Stimulated activated CD4-positive, alpha-beta T cell treated with anti-CD3 and anti-CD28 coated beads, Interleukin-12 subunit alpha, Interleukin-12 subunit beta, amount 100 ng/mL, for 48 hours (primary cell): ENCODE measurements at places on chromosomes 13 and 19.

DNA sequence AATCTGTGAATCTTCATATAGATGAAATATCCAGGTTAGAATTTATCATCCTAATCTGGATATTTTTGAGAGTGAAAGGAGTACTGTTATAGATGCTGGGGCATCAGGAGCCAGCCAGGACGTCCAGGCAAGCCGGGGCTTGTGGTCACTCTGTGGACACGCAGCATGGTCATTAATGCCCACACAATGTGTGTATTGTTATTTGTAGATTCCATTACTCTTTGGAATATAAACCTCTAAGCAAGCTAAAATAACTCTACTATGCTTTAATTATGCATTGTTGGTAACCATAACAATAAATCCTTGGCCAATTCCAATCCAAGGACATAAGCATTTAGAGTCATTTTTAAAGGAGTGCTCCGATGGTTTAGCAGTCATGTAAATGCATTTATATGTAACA lies 137.9 kb downstream of the TM9SF2 start:
- DNase-seq: no peak

- DNase-seq: no peak
These were observed 38.7 kb downstream of the NFIX start for GRCh38 chr19:13033819-13034611.

GRCh38 chr13:50643060-50643459 lies 200.4 kb downstream of the DLEU7 start:
- no peak for DNase-seq

DNA sequence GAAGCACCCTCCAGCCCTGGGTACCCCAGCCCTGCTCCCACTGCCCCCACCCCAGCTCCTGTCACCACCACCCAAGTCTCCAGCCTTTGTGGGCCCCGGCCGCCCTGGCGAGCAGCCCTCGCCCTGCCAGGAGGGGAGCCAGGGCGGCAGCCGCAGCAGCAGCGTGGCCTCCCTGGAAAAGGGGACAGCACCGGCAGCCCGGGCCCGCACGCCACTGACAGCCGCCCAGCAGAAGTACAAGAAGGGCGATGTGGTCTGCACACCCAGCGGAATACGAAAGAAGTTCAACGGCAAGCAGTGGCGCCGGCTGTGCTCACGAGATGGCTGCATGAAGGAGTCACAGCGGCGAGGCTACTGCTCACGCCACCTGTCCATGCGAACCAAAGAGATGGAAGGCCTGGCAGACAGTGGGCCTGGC lies 3.9 kb downstream of the CIC start:
- DNase-seq: no peak

GRCh38 chr19:3142292-3142670 lies 6.4 kb downstream of the GNA15 start:
- DNase-seq: peak; percentile 60

GRCh38 chr13:113937073-113937472 lies 36.8 kb downstream of the C13orf46 start:
- DNase-seq: no peak

DNA sequence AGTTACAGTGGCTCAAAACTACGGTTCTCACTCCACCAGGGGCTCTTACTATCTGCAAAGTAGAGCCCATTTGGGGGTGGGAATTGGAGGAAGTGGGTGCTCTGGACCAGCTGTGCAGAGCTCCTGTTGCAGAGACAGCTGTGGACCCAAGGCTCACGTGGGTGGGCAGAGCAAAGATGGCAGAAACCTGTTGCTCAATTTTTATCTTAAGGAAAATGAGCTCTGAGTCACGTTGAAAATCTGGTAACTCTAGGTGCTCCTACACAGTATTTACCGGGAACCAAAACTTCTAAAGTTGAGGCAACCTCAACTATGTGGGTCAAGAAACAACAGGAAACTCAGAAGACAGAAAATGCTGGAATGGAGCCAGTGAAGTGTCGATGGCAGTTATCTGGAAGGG lies 30.2 kb upstream of the SLC15A1 start:
- no peak for DNase-seq

GRCh38 chr13:113599391-113599790 lies 14.8 kb downstream of the TFDP1 start:
- DNase-seq: no peak

- DNase-seq: peak; percentile 58
These were observed 2.7 kb upstream of the RASAL3 start for GRCh38 chr19:15466851-15467733.

DNA sequence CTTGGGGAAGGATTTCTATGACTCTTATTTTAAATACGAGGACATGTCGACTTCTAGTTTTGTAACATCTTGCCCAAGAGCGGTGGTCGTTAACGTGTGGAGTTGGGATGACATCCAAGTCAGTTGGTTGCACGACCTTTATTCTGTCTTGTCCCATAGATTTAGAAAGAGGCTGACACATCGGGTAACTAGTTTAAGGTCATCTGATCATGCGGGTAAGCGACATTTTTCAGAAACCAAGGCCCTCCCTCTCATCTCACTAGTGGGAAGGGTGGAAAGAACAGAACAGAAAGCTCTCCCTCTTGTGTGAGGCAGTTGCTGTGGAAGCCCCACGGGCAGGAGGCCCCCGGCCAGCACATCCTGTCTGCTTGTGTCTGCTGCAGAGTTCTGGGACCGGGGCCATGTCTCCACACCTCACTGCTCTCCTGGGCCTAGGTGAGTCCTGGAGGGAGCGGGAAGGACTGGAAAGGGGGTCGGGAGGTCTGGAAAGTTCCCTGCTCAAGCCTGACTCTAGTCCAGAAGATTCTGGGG lies at the start of gene LAIR2:
Gene LAIR2, plus strand, starts transcription at position 314 of the 531 bp plus-strand sequence. Its CDS starts 88 bp downstream, at position 402.
- no peak for DNase-seq

- DNase-seq: peak; percentile 8
These were observed 594 bp downstream of the ZNF146 start for GRCh38 chr19:36215276-36216123.

- DNase-seq: no peak
These were observed 31.5 kb upstream of the FARP1 start for GRCh38 chr13:98111168-98112098.

DNA sequence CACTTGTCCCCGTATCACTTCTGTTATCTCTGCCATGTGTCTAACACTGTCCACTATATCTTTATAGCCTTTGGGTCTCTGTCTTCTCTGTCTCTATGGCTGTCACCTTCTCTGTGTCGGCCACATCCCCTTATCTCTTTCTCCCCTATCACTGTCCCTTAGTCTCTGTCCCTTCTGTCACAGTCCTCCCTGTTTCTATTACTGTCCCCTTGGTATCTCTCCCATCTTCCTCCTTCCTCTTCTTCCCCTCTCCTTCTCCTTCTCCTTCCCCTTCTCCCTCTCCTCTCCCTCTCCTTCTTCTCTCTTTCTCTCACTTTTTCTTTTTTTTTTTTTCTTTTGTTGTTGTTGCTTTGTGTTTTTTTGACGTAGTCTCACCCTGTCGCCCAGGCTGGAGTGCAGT lies 34.7 kb upstream of the LRRC4B start:
- DNase-seq: no peak

GRCh38 chr19:33684538-33685232 lies 62.9 kb downstream of the CHST8 start:
- DNase-seq: no peak

- DNase-seq: no peak
These were observed 1.4 kb upstream of the PRKD2 start for GRCh38 chr19:46718157-46718933.

GRCh38 chr19:33285441-33285927 lies 16.9 kb downstream of the CEBPA start:
- DNase-seq: no peak

DNA sequence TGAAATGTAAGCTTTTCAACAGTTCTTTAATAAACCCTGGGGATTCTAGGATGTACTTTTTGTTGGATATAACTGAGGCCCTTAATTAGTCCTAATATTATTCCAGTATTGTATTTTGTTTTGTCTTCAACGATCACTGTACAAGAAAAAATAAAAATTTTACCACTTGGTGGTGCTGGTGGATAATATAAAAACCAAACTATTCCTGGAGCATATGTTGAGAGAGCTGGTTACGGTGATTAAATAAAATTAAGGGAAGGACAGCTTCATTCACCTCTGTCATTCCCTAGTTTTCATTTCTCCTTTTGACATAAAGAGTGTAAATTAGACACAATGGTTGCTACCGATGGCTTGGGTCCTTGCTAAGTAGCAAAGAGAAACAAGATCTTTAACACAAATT lies 598.6 kb upstream of the PCDH20 start:
- DNase-seq: no peak

GRCh38 chr19:39400061-39400460 lies 6.6 kb upstream of the ZFP36 start:
- DNase-seq: no peak

DNA sequence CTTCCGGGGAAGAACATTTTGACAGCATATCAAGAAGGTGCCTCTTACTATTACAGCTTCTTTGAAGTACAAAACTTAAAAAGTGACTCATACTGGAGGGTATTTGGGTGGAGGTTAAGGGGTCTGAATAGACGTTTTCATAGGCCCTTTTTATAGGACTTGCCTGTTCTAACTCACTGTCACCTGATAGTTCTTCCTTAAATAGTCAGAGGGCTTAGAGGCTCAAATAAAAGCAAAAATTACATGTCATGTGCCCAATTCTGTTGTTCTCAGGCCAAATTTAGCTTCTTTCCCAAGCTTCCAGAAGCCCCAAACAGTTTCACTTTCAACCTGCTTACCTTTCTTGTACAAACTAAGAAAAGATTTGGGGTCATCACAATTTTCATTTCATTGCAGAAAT lies 16.1 kb upstream of the SLC46A3 start:
- DNase-seq: no peak

- no peak for DNase-seq
These were observed 12.6 kb upstream of the MAB21L1 start for GRCh38 chr13:35489050-35489449.

DNA sequence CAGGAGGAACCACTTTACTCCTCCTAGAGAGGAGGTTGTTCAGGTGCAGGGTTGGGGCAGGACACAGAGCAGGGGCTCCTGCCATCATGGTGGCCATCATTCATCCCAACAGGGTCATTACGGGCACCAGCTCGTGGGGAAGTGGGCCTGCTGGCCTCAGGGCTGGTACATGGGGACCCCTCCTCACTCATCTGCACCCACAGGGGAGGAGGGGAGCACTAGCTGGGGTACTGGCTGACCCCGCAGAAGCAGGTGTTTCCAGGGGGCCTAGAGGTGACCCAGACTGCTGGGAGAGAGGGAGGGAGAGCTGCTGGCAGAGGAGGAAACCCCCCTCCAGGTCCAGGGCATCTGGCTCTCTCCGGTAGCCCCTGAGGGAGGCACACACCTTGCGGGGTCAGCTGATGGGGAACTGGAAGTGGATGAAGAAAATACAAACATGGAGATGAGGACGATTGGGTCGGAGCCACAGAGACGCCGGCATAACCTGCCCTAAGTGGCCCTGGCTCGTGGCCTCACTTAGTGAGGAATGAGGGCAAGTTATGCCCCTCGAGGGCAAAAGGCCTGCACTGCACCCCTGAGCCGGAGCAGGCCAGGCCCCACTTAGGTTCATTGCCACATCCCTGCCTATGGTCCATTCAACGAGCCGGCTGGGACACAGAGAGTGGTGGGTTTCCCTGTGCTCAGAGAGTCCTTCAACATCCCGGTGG lies 76.2 kb downstream of the SOX1 start:
- no peak for DNase-seq
